Dermis blood vessel endothelial cell (primary cell): ENCODE measurements at places on chromosomes 13 and 19. TPM values are rescaled to one million over a fixed set of nuclear protein-coding genes. Genes with fewer than 3 reads are reported as not detected.

DNA sequence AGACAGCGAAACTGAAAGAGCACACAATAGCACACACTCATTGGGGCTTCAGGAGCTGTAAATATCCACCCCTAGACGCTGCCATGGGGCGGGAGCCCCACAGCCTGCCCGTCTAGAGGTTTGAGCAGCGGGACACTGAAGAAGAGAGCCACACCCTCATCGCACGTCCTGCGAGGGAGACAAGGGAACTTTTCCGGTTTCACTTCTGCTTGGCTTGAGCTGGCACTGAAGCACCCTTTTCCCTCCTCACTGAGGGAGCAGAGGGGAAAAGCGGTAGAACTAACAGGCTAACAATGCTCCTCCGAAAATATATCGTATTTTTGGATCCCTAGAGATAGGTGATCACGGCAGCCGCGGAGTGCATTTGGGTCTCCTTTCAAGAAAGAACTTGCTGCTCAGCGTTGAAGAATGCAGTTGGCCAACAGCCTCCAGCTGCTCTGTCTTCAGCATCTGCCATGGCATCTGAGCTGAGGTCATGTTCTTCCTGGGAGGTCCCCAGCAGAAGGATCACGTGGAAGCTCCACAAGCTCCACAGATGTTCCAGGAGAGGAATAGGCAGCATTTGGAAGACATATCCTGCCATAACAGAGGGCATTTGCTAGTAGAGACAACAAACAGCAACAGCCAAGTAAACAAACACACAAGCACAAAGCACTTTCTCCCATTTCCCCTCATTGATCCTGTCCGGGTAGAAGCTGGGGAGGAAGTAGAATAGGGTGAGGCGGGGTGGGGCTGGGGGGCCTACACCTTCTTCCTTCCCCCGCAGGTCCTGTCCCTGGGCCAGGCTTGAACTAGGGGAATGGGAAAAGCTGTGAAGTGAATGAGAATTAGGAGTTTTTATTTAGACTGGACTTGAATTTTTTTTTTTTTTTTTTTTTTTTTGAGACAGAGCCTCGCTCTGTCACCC, 44.8 kb upstream of the ALOX5AP start:
- DNase-seq, result peak; percentile 39

The C19orf85 gene
- total RNA-seq, result not detected in 2 replicates

- no peak for DNase-seq
Measured at GRCh38 chr13:34034411-34034810, 216.5 kb downstream of the RFC3 start.

GRCh38 chr13:112366907-112367646, 9.1 kb upstream of the SPACA7 start:
- DNase-seq, result no peak

The MEIOSIN gene
- total RNA-seq, result not detected in 2 replicates

The ZNF578 gene
- 2.9 and 3.2 TPM in 2 replicates for total RNA-seq
